Osteocyte (in vitro differentiated cells): ENCODE measurements at places on chromosomes 6 and 20.

DNA sequence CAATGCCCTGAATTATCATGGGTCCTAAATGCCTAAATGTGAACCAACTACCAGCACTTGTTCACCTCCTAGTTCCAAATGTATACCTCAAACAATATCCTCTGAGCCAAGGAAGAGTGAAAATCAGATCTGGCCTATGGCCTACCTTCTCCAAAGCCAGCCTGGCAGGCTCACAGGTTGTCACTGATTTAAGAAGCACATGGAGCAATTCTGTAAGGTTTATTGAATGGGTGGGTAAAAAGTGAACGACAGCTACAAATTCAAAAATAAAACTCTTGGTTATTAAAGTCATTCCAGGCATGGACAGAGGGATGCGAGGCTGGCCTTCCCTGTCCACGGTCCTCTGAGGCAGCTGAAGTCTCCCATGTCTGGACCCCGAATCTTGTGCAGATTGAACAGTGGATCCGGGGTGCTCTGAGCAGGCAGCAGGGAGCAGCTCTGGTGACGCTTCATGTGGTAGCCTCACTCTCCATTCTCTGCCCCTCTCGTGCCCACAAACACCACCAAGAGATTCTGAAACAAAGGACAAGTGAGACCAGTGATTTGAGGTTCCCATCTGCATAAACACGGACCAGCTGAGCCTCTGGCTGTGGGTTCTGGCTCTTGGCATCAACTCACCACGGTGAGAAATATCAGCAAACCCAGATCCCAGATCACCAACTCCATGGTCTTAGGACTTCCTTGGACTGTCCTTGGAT, 14.6 kb downstream of the SNHG17 start:
- no peak for DNase-seq

DNA sequence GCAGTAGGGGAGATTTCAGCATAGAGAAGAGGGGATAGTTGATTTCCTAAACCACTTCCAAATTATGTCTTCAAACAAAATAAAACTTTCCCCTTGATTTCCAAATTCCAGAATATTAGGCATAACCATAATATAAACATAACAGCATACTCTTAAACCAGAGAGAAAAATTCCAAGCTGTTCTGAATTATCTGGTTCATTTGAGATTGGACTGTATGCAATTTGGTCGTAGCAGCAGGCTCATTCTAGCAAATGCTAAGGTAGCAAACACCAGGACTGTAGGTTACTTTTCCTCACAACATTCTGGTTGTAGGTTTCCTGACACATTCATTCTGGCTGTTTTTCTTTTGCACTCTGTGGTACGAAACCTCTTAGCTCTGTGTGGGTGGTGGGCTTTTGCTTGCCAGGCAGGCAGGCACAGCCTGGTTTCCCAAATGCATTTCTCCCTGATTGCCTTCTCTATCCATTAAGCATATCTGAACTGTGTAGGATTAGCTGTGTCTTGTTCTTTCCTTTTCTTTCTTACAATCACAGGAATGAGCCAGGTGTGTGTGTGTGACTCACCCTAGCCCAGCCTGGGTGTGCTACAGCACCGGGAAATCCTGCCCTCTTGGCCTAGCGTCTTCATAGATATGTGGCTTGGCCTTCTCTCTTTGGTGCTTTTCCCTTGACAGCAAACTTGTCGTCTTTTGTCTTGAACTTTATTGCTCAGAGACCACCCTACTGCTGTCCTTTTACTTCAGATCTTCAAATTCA, 77.1 kb downstream of the JARID2 start:
- no peak for DNase-seq

DNA sequence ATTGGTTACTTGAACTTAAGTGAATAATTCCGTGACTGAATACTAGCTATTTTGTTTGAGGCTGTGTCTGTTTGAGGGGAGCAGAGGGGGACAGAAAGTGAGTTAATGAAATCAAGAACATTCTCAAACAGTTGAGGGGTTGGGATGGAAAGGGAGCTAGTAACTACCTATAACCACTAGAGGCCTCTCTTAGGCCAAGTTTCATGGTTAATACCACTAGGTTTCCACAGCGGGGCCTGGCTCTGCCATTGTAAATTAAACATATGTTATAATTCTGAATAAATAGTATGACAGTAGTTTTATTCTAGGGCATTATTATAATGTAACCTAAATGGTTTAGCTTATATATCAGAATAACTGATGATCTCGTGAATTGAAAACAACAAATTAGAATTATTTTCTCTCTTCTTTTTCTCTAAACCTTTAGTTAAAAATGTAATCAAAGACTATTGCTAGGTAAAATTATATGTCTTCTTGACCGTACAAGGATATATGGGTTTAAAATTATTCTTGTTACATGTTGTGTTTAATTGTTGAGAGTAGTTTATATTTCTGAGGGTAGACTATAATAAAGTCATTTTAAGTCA, 108.1 kb downstream of the BCKDHB start:
- DNase-seq, result no peak

DNA sequence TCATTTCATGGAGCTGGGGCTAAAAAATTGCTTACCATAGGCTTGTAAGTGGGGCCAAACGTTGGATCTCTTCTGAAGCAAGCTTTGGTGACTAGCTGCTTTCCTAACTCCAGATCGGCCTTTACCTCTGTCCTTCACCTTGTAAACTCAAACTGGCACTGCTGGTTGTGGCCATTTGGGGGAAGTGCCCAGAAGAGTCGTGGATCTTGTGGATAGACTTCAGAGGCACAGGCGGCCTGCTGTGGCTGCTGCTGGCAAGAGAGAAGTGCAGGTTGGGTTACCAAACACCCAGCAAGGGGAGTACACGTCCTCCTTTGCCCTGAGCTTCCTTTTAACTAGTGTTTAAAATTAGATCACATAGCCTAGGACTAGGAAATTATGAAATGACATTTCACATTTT, 36.8 kb upstream of the KLHL31 start:
- DNase-seq, result no peak

DNA sequence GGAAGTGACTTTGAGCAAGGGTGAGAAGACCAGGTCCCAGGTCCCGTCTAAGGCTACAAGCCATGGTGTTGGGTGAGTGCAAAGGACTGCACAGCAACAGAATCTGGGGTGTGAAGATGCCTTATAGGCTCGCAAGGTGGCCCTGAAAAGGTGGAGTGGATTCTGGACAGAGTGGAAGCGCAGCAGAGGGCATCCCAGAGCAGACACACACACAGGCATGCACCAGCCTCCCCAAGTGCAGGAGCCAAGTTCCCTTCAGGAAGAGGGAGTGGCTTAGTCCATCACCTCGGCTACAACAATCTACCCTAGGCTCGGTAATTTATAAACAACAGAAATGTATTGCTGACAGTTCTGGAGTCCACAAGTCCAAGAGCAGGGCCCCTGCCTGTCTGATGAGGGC, 180.1 kb upstream of the PDE10A start:
- peak; percentile 69 for DNase-seq

GRCh38 chr6:35485402-35485877, 11.4 kb downstream of the TEAD3 start:
- no peak for DNase-seq

DNA sequence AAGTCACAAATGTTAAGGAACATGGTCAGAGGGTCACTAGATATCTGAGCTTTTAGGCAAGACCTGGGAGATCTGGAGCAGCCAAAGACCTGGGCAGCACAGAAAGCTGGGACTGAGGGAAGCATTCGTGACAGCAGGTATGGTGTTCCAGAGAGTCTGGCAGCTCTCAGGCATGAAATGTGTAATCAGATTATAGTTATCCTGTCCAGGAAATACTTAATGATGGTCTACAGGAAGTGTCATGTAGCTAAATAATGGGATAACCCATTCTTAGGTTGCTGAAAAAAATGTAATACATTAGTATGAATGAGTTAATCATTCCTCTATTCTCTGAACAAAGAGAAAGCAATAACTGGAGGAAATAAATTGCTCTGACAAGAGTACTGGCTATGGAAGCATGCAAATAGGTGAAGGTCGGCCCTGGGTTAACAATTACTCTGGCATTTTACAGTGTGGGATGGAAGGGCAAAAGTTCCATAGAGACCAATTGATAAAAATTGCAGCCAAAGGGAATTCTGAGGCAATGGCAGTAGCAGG, 740.5 kb downstream of the CBLN4 start:
- no peak for DNase-seq

DNA sequence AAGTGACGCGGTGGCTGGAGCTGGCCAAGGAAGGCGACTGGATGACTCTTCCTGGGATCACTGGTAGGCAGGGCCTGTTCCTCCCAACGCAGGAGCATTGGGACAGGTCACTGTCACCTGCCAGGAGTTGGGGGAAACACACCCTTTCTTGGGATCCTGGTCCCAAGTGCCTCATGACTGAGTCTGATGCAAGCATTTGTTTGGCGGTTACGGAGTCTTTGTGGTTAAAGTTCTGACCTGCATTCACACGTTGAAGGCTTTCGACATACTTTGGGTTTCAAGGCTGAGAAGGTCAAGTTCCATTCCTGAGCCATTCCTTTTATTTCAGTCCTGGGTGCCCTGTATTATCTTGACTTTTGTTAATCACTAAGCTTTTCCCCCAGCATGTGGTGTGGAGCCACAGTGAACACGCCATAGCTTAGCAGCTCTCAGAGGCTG, 6.0 kb downstream of the PNLDC1 start:
- DNase-seq, result no peak

DNA sequence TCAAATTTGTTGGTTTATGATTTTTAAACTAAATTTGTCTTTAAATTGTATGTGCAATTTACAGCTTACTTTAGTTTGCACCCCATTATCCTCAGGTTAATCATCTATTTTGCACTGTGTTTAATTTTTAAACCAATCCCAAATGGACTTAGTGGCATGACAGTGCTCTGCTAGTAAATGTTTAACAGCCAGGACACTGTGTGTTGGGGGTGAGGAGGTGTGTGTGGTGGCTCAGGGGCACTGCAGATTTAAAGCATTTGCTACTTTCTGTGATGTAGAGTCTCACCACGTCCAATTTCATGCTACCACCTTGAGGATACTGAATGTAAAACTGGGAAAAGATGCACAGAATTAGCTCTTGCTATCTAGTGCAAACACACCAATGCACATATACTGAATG, 225.7 kb downstream of the HAO1 start:
- DNase-seq, result no peak

DNA sequence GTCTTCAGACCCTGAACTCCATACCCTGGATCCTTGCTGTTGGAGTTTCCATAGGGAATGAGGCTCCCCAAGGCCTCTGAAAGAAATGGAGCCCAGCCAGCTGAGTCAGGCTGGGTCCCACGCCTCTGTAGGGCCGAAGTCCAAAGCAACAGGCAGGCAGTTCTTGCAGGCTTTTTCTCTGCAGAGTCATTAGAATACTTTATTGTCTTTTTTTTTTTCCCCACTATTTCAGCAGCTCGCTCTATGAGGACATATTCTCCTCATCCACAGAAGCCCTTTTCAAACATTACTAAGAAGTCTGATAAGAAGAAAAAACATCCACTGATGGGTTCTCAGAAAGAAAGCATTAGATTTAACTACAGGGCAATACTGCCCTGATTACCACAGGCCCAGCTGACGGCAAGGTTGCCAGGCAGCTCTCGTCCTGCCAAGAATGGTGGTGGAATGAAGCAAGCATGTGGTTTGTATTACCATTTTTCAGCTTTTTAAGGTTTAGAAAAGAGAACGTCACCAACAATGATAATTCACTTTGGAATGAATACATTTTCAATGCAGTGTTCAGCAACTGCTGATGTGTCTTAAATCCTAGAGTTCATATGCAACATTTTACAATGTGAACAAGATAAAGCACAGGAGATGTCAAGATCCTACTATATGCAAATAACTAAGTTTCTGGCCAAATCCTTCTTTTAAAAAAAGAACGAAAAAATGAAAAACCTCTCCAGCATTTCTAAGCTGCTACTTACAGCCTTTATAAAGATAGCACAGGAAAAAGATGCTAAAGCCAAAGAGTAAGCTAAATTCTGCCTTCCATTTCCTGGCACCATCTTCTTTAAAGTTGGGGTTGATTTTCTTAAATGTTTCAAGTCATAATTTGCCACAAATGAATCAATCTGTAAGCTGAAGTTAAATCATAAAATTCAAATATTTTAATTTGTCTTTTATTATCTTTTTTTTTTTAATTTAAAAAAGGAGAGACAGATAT, 223.6 kb upstream of the CITED2 start:
- no peak for DNase-seq

- DNase-seq, result no peak
Observed at GRCh38 chr6:85050149-85050548, 285.8 kb upstream of the TBX18 start.

DNA sequence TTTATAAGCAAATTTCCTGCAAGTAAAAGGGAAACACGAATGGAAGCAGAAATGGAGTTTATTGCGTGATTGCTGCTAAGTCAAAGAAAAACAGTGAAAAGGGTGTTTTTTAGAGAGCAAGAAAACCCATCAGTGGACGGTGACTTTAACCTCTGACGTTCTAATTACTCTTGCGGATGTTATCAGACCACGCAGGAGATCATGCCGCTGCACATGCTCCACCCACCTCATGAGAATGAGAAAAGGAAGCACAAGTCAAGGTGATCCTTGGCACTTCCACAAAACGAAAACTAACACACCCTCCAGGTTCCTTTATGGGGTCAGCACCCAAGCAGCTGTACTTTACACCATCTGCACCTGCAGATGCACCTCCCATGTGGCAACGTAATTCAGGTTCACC, 45.0 kb downstream of the LYRM4 start:
- DNase-seq, result no peak

- DNase-seq, result no peak
Observed at GRCh38 chr20:443223-443775, 19.0 kb downstream of the TBC1D20 start.

GRCh38 chr6:104613416-104614001, 246.2 kb downstream of the HACE1 start:
- no peak for DNase-seq

GRCh38 chr6:152750694-152751093, at the start of gene VIP:
Gene VIP, plus strand, starts transcription at chr6:152750797. Its CDS starts 1,381 bp downstream, at chr6:152752178.
- no peak for DNase-seq

DNA sequence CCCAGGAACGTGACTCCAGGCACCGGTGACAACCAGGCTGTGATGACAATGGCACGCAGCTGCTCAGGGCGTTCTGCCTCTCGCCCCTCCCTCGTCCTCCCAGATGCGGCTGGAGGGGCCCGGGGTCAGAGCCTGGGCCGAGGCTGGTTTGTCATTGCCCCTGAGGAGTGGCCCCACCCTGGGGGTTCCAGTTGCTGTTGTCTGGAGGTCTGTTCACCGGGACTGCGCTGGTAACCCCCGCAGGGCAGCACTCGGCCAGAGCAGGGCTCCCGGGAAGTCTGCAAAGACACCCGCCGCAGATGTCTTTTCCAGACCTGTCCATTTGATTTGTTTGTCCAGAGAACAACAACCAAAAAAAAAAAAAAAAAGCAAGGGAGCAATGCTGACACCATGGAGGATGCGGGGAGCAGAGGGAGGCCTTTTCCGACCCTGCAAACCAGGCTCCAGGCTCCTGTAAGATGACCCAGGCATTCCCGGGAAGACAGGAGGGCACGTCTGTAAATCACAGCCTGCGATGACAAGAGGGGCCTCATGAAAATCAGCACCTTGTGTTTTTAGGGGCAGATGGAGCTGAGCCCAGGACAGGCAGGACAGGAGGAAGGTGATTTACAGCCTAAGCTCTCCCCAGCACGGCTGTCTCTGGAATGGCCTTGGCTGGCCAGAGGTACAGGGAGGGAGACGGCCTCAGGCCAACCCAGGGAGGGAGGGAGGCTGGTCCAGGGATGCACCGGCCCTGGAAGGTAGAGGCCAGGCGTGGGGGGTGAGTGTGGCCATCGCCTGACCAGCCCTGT, 189.3 kb downstream of the ERMARD start:
- peak; percentile 84 for DNase-seq

GRCh38 chr20:17097603-17098002, 129.2 kb upstream of the PCSK2 start:
- no peak for DNase-seq
